ENCODE measurements at places on chromosomes 5 and 9.

DNA sequence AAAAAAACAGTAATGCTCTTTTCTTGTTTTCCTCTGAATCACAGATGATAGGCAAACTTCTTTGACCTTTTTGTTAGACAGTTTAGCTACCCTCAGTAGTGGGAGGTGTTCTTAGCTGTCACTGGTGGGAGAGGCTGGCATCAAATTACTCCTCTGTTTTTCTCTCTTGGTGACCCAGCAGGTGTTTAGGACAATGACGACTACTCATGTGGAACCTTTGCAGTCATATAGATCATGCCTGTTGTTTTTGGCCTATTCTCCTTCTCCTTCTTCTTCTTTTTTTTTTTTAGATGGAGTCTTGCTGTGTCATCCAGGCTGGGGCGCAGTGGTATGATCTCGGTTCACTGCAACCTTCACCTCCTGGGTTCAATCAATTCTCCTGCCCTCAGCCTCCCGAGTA lies 15.4 kb upstream of the NPR2 start:
- no peak for DNase-seq

DNA sequence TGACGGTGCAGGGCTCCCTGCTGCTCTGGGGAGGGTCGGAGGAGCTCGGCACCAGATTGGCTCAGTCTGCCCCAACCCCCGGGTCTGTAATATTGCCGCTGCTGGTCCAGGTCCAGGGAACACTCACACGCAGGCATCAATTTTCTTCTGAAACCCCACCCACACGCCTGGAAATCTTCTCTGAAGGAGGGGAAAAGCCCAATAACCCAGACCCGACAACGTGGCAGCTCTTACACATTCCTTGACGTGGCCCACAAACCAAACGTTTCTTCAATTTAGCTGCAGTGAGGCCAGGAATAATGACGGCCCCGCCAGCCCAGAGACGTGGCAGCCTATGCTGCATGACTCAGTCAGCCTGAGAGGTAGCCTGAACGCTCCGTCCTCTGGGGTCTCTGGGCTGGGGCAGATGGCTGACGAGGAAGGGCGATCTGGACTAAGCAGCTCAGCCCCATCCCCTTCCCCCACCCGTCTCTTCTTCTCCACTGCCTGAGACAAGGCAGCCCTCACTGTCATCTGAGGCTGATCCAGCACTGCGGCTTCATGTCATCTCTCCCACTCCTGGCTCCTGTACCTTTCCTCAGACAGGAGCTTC lies 9.9 kb upstream of the SPARC start:
- DNase-seq: peak; percentile 67

DNA sequence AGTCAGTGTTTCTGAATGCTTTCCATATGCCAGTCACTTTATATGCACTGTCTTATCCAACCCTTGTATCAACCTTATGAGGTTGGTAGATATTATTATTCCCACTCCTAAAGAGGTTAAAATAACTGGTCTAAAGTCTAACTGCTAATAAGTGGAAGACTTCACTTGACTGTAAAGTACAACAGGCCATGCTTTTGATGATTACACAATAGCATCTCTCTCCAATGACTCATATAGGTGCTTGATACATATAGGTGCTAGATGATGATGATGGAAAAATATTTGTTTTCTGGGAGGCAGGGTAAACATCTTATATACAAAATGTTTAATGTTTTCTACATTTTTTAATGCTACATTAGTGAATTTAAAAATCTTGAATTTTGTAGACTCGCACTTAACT lies 75.9 kb upstream of the NR3C1 start:
- no peak for DNase-seq

DNA sequence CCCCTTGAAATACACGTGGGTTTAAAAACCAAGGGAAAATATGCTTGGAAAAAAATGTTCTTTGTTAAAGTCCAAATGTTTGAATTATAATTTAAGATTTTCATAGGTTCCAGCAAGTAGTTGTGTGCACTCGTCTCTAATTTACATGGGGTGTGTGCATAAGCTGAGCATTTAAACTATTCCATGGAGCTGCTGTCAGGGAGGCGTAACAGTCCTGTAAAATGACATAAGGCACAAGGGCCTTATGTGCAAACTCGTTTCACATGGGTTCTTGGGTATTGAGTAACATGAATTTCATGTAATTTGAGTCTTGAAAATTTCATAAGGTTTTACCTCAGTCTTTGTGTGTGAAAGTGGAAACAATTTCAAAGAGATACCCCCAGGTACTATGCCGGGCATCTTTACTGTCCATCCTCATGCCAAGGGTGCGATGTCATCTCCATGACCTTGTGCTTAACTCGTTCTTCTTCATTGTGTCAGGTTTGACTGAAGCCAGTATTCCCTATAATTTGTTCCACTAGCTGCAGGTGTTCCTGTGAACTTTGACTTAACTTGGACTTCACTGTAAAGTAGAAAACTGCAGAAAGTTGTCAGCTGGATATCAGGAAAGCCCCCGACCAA lies 359.3 kb downstream of the SH3GL2 start:
- DNase-seq: no peak

GRCh38 chr5:113017881-113018635 lies 41.5 kb downstream of the DCP2 start:
- DNase-seq: no peak

DNA sequence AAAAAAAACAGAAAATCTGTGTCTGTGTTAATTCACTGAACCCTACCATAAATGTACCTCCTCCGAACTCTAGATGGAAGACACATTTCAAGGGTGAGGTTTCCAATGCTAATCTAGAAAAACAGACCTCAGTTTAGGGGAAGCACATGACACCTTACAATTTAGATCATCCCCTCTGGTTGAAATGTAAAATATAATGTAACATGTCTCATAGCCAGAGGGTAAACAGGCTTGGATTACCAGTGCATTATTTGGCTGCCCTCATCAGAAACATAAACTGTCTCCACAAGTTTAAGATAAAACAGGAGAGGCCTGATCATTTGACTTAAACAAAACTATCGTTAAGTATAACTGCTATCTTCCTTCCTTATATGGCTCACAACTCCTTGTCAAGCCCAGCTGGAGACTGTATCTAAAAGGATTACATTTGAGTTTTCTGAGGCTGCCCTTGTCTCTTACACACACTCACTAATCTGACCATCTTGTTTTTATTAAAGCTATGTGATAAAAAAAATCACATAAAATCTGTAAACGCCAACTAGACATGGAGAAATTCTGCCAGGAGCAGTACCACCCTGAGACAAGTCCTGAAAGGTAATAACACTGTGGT lies 105.7 kb downstream of the LURAP1L start:
- DNase-seq: no peak

DNA sequence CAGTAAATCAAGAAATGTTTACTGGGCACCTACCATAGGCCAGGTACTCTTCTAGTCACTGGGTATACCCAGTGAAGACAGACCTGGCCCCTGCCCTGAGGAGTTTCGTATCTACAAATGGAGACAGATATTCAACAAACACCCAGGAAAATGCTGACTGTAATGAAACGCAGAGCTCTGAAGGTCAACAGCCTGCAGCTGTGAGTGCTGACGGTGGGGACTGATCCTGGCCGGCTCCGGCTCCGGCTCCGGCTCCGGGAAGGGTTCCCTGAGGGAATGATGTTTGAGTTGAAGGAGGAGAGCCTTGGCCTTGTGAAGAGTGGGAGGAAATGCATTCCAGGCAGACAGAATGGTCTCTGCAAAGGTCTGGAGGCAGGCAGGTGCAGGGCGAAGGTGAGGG lies 23.1 kb downstream of the FGFR4 start:
- DNase-seq: no peak

DNA sequence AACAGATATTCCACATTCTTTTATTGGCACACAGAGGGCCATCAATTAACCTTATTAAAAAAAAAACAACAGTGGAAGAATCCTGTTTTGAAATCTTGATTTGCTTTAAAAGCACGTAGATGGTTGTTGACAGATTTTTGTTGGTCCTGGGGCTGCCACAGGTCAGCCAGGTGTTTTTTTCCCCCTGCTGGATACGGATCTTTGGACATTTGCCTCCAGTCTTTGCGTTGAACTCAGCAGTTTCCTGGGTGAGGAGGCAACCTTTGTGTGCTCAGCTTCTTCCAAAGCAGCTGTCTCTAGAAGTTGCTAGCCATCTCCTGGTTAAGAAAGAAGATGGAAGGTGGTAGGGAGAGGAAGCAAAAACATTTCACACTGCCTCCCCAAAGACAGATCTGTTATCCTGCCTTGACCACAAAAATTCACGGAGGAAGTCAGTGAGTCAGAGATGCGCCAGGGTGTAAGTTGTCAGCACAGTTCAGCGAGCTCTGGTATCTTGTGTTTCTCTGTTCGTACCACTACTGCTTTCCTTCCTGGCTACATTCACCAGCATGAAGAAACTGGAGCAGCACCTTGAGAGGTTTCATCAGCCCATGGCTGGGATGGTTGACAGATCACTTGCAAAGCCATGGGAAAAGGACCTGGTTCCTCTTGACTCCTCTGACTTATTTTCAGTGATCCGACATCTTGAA lies 207.3 kb downstream of the ARHGAP26 start:
- no peak for DNase-seq

- no peak for DNase-seq
Observed at GRCh38 chr5:173662581-173663351, 46.3 kb upstream of the BOD1 start.

- DNase-seq: no peak
Observed at GRCh38 chr9:83322438-83322837, 215.8 kb downstream of the FRMD3 start.

GRCh38 chr5:73709536-73710129 lies 83.6 kb downstream of the ARHGEF28 start:
- no peak for DNase-seq

- no peak for DNase-seq
Observed at GRCh38 chr5:167639766-167640165, 651.7 kb upstream of the WWC1 start.

GRCh38 chr9:90642570-90643539 lies at the start of gene DIRAS2:
DIRAS2 (minus strand) TSS chr9:90642824; CDS start chr9:90613827, 28,997 bp downstream.
- DNase-seq: peak; percentile 81

DNA sequence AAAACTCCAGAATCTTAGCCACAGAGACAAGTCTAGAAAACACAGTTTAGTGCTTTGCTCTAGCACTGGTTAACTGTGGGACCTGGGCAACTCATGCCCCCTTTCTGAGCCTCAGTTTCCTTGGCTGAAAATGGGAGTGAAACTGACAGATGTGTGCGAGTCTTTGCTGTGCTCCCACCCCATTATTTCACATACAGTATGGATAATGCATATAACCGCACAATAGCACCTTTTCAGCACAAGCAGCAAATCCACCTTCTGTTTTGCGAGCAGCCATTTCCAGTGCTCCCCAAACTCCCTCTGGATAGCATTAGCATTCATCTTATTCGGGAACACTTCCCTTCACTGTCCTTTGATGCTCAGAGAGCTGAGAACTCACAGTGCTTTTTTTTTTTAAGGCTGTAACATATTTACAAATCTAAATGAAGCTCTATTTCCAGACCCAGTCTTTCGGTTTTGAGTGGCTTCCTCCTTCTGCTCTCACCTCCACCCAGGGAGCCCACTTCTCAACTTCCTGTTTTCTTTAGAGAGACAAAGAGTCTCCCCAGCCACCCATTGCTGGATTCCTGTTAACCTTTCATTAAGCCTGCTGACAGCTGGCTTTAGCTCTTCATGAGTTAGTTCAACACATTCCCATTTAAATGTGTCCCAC lies 49.2 kb downstream of the TIMD4 start:
- DNase-seq: no peak

DNA sequence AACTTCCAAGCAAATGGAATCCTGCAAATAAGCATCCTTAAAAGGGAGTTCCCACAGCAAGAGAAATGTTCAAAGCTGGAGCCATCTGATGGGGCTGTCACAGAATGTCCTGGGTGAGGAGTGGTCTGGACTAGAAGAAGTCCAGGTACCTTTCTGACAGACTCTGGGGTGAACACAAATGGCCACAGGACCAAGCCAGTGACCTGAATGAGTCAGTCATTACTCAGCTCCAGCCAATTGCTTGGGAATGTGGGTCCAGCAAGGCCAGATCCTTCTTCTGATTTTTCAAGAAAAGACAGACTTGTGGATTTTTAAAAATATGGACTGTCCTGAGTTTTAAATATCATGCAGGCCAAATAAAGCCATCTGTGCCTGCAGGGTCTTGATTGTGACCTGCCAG lies 30.1 kb downstream of the GALNT10 start:
- DNase-seq: no peak

GRCh38 chr9:75775166-75775565 lies 115.3 kb upstream of the PCSK5 start:
- DNase-seq: no peak

GRCh38 chr9:32965999-32966722 lies 35.3 kb downstream of the APTX start:
- no peak for DNase-seq

DNA sequence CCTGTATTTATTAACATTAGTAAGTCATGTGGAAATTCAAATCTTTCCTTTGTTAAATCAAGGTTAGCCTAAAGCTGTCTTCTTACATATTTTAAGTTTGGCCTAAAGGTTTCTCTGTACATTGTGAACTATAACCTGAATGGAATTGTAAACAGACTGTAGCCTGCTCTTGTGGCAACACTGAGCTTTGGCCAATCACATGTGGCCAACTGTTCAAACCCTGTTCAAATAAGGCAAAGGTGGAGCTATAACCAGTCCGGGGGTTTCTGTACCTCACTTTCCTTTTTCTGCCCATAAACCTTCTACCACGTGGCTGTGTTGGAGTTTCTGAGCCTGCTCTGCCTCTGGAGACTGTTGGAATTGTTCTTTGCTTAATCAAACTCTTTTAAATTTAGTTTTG lies 3.3 kb upstream of the HAPLN1 start:
- DNase-seq: no peak

- no peak for DNase-seq
Observed at GRCh38 chr5:116372931-116373597, 201.6 kb downstream of the SEMA6A start.

DNA sequence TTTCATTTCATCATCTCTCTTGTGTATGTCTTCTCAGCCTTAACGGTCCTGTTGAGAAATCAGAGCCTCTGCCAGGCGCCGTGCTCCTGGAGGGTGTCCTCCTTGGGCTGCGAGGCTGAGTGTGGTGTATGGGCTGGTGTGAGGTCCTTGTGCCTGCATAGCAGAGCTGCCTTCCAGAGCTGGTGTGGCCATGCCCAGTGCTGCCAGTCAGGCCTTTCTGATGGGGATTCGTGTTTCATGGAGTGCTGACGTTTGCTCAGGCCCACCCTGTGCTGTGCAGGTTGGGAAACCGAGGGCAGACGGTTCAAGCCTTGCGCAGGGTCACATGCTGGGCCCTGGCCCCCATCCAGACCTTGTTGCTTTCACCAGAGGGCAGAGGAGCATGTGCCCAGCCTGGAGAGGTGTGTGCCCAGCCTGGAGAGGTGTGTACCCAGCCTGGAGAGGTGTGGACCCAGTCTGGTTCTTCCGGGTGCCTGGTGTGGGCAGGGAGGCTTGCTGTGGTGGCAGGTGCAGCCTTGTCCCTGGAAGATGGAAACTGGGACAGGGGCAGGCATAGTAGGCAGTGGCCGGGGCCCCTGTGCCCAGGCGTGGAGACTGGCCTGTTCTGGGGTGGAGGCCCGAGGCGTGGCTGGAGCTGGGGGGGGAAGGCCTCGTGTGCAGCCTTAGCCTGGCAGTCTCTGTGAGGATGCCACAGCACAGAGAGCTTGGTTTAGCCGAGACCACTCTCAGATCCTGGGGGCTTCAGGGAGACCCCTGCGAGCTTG lies 84.0 kb downstream of the RXRA start:
- no peak for DNase-seq
